ENCODE measurements at places on chromosomes 16 and 17.

DNA sequence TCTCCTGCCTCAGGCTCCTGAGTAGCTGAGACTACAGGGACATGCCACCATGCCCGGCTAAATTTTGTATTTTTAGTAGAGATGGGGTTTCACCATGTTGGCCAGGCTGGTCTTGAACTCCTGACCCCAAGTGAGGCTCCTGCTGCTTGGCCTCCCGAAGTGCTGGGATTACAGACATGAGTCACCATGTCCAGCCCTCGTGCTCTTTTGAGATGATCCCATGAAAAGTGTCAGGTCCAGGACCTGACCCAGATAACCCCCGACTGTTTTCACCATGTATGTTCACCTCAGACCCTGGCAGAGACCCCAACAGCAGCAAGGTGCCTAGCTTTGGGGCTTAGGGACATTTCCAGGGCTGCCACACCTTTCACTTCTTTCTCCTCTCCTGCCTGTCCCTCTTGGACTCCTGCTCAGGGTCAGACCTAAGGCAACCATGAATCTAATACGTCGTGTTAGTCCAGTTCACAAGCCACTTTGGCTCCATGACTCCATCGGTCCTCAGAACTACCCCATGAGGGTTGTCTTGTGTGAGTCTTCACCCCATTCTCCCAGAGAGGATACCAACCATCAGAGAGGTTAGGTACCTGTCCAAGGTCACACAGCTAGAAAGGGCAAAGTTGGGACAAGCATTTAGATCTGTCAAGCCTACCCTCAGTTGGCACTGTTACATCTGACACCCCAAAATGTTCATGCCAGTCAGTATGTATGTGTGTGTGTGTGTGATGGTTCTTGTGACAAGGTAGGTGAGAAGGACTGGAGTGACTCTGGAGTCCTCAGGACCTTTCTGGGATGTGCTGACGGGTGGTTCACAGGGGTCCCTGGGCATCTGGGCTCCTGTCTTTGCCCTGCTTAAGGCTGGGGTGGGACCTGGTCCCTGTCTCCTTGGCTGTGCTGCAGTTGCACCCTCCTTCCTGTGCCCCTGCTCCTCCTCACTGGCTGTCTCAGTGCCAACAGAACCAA, 23.1 kb upstream of the MAP3K14 start:
- DNase-seq = no peak

DNA sequence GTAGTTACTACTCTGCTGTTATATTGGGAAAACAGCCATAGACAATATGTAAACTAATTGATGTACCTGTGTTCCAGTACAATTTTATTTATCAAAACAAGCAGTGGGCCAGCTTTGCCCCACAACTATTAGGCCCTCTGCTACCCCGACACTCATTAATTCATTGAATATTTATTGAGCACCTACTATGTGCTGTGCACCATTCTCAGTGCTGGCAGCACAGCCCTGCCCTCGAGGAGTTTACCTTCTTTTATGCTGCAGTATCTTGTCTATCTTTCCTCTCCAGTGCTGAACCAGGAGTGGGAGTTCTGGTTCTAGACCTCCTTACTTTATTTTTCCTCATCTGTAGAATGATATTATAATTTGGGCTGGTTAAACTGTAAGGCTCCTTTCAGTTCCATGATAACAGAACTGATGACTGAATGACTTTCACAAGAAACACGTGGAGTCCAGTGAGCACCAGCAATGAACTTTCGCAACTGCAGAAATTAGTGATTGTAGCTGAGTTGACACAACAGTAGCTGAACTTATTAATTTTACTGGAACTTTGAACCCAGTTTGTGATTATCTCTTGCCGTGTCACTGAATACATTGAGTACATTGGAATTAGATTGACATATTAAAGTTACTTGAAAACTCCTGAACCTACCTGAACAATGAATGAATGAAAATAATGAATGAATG, 2.4 kb downstream of the GOSR2 start:
- DNase-seq = no peak

- no peak for DNase-seq
These were observed 12.9 kb downstream of the SEZ6 start for GRCh38 chr17:28992625-28993600.

GRCh38 chr17:78532311-78532710, 44.9 kb downstream of the DNAH17 start:
- no peak for DNase-seq

DNA sequence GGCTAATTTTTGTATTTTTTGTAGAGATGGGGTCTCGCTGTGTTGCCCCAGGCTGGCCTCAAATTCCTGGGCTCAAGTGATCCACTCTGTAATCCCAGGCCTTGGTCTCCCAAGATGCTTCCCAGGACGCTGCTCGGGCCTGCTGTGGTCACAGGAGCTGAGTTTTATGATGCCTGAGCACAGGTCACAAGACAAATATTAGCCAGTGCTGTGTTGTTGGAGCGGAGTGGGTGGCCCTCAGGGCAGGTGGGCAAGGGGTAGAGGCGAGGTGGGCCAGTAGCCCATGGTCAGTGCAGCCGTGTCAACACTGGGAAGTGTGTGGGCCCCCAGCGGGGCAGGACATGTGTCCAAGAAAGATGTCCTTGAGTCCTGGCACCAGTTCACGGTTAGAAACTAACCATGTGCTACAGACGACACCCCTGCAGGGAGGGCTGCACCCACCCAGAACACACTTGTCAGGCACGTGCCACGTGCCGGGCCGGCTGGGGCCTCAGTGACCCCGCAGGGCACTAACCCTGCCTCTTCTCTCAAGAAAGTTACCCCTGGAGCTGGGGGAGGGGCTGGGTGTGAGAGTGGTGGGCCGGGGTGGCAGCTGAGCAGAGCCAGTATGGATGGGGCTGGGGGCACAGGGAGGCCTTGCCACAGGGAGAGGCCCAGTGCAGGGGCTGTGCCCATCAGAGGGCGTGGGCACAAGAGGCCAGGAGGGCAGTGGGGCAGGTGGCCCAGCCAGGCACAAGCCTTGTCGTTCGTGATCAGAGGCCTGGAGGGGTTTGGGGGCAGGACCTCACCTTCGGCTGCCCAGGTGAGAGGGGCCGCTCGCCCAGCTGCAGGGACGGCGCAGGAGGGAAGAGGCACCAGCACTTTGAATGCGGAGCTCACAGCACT, 103.1 kb upstream of the CHMP6 start:
- no peak for DNase-seq

DNA sequence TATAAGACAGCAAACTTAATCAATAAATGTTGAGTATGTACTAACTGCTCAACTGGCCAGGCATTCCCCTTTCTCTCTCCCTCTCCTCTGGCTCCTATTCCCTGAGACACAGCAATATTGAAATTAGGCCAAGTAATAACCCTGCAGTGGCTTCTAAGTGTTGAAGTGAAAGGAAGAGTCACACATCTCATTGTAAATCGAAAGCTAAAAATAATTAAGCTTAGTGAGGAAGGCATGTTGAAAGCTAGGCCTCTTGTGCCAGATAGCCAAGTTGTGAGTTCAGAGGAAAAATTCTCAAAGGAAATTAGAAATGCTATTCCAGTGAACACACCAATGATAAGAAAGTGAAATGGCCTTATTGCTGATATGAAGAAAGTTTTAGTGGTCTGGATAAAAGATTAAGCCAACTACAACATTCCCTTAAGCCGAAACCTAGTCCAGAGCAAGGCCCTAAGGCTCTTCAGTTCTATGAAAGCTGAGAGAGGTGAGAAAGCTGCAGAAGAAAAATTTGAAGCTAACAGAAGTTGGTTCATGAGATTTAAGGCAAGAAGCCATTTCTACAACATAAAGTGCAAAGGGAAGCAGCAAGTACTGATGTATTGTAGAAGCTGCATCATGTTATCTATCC, 35.4 kb upstream of the ABCC11 start:
- DNase-seq = no peak

- no peak for DNase-seq
These were observed 6.0 kb upstream of the TXNDC11 start for GRCh38 chr16:11748404-11749254.

DNA sequence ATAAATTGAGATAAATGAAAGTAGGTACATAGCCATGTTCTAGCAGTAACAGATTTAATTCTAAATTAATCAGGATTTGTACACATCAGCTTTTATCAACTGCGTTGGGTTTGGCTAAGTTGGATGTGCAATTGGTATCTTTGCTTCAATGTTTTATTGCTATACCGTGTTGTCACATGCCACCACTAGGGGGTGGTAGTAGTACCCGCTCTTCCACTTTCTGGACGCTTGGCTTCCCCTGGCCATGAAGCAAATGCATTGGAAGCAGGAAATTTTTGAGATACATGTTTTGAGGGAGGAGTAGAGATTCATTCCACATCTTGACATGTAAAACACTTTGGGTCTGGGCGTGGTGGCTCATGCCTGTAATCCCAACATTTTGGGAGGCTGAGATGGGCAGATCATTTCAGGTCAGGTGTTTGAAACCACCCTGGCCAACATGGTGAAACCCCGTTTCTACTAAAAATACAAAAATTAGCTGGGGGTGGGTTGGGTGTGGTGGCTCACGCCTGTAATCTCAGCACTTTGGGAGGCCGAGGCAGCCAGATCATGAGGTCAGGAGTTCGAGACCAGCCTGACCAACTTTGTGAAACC, 58.6 kb downstream of the EMP2 start:
- DNase-seq = peak; percentile 68

DNA sequence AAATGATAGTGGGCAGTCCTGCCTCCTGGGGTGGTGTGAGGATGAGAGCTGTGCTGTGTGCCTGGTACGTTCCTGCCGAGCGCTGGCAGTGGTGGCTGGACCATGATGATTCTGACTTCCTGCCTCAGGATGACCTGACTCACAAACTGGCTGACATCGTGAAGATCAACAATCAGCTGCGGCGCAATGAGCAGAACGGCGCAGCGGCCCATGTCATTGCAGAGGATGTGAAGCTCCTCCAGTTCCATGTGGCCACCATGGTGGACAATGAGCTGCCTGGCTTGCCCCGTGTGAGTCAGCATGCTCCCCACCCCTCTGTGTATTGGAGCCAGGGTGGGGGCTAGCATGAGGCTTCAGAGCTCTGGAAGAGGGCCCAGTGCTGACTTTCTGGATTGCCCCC, 13.1 kb downstream of the POLR2A start:
- DNase-seq = no peak

GRCh38 chr17:21106316-21106715, 20.4 kb upstream of the DHRS7B start:
- no peak for DNase-seq

- no peak for DNase-seq
These were observed 8.7 kb downstream of the CYBC1 start for GRCh38 chr17:82441691-82442487.

GRCh38 chr17:4375039-4375748, 8.7 kb upstream of the UBE2G1 start:
- no peak for DNase-seq

DNA sequence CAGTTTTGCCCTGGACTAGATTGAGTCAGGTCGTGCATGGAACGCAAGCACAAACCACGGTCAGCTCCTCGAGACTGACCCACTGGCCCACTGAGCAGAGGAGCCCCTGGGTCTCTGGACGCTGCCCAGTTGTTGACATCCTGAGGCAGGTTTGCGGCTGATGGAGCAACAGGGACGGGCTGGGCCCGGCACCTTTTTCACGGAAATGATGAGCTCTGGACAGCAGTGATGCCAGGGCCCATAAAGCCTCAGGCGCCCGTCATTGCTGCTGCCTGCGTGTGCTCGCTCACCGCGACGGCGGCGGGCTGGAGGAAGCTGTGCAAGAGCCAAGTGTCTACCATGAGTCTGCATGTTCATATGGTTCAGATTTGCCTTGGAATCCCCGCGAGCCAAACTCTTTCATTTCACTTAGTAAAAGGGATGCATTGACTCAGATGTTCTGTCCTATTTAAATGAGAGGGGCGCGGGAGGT, 30.8 kb upstream of the CRISPLD2 start:
- no peak for DNase-seq

DNA sequence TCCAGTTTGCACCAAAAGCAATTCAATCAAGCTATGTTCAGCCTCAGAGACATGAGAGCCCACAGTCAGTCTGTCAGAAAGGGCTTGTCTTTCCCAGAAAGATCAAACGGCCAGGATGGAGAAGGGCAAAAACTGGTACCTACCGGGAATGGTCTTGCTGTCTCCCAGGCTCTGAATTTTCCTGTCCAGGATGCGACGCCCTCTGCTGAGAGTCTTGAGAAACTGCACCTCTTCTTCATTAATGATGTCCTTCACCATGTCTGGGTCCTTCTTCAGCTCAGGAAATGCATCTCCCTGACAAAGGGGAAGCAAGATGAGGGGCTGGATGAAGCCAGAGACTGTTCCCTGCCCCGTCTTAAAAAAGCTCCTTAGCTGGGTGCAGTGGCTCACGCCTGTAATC, 15.8 kb upstream of the EXOSC6 start:
- DNase-seq = peak; percentile 41

- no peak for DNase-seq
These were observed 15.1 kb downstream of the SCIMP start for GRCh38 chr17:5219536-5219935.

GRCh38 chr17:81457917-81458555, 54.6 kb downstream of the ACTG1 start:
- no peak for DNase-seq

- DNase-seq = no peak
These were observed 13.5 kb downstream of the SPATA32 start for GRCh38 chr17:45248132-45248957.

DNA sequence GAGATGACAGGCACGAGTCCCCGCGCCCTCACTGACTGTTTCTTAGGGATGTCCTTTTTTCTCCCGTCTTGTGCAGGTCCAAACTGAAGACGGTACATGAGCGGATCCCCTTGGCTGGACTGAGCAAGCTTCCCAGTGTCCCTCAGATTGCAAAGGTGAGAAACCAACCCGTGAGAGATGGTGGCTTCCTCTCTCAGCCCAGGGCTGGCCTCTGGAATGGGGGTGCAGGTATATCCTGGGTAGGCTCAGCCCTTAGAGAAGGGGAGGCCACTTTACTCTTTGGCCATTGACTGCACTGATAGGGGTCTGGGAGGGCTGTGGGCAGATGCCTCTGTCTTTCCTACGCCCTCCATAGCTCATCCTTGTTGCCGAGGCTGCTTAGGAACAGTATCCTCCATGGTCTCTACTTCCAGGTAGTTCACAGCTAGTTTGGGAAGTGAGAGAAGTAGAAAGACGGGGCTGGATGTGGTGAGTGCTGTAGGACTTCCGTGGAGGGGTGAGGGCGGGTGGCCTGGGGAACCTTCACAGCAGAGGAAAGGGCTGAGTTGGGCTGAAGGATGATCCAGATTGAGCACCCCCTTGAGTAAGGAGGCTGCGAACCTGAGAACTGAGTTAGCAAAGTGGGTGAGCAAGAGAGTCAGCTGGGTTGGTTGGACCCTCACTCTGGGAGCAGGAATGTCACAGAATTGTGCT, 83.0 kb downstream of the OR1D5 start:
- no peak for DNase-seq

DNA sequence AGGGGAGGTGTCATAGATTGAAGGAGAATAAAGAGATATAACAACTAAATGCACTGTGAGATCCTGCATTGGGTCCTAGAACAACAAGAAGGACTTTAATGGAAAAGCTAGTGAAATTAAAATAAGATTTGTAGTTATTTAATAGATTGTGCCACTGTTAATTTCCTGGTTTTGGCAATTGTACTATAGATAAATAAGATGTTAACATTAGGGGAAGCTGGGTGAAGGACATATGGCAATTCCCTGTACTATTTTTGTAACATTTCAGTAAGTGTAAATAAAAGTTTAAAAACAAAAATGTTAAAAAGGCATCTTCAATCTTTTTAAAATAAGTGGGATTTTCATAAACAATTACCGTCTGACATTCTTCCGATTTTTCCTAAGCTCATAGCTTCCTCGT, 258.4 kb upstream of the AXIN2 start:
- DNase-seq = no peak

All from astrocyte of the spinal cord (primary cell).